Memory B cell (primary cell): ENCODE measurements at places on chromosomes 3 and 15.
A peak's percentile ranks its signal among the peaks of the same experiment; 100 is the strongest.

- DNase-seq: no peak
Measured at GRCh38 chr3:1079662-1080061, 13.2 kb upstream of the CNTN6 start.

DNA sequence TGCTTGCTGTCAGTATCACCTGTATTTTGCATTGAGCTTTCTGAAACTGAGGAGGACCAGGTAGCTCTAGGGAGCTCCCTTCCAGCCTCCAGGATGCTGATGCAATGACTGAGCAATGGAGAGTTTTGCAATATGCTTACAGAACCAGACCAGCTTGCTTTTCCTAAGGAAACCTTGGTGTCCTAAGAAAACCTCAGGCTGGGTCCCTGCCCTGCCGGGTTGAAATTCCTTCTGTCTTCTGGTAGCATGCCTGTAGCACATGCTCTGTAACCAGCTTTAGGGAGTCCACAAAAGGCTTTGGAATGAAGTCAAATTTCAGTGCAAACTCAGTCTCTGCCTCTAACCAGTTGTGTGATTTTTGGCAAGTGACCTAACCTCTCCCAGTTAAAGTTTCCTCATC lies 65.8 kb upstream of the GSK3B start:
- no peak for DNase-seq

DNA sequence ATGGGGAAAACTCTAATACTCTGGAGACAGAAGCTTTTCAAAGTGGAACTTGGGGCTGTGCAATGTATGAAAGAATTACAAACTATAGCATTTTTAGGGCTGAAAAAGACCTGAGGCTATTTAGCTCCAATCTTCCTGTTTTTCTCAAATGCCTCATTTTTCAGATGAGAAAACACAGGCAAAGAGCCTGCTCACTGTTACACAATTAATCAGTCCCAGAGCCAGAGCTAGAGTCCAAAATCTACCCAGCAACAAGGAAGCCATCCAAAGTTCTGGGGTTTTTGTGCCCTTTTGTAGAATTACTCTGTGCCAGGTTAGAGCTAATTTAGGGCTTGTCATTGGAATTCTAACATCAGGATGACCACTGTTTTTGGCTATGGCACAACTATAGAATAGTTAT lies 45.5 kb downstream of the GPR149 start:
- no peak for DNase-seq

- DNase-seq: peak; percentile 73
Measured at GRCh38 chr15:80173022-80173759, 20.4 kb downstream of the FAH start.

DNA sequence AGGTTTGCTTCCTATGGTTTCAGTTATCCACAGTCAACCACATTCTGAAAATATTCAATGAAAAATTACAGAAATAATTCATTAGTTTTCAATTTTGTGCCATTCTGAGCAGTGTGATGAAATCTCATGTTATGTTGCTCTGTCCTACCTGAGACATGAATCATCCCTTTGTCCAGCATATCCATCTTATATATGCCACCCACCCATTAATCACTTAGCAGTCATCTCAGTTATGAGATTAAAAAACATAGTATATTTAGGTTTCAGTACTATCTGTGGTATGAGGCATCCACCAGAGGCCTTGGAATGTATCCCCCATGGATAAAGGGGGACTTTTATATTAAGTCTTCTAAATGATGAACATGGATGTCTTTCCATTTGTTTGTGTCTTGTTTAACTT lies 64.7 kb upstream of the PROK2 start:
- DNase-seq: no peak

GRCh38 chr15:51327081-51327480 lies 11.3 kb downstream of the CYP19A1 start:
- no peak for DNase-seq

DNA sequence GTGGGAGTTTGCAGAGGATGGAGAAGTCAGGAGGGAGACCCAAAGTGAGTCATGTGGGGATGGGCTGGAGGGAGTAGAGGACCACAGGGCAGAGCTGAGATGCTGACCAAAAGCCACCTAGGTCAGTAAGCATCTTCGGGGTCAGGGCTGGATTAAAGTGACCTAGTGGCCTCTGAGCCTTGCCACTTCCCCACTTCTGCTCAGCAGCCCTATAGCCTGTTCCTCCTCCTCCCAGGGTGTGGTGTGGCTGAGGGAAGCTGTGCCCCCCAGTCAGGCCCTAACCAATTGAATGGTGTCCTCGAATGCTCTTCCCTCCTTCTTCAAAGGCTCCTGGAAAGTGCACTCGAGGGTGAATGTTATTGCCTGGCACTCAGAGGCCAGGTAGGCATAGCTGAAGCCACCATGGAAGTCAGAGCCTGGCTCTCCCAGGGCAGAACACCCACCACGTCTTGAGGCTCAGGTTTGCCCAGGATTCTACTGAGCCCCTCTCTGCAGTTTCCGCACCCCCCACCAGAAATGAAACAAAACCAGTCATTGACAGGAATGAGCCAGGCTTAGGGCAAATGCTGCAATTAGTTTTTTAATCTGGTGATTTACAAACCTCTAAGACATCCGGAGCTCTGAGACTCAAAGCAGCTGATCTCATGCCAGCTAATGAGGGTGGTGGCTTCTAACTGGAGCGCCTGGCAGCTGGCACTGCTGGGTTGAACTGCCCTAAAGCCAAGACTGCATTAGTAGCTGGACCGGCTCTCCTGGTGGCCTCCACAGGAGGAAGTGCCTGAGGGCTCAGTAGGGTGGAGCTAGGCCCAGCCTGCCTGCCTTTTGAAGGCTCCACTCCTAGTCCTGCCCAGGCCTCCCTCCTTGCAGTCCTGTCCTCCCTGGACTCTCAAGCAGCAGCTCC lies 26.0 kb upstream of the VIPR1 start:
- DNase-seq: no peak

DNA sequence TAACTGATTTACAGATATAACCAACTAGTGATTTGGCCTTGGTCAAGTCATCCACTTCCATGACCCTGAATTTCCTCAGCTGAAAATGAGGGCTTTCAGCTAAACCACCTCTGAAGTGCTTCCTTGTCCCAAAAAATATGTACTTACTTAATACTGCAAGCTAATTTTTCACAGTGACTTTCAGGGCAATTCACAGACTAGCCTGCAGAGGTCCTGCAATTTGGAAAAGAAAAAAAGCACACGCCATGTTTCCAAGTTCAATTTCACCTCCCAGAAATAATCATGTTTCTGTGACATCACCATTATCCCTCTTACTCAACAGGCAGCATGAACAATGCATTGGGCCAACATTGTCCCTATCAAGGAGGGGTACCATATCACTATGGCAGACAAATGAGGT lies 218.2 kb downstream of the SHOX2 start:
- DNase-seq: no peak

DNA sequence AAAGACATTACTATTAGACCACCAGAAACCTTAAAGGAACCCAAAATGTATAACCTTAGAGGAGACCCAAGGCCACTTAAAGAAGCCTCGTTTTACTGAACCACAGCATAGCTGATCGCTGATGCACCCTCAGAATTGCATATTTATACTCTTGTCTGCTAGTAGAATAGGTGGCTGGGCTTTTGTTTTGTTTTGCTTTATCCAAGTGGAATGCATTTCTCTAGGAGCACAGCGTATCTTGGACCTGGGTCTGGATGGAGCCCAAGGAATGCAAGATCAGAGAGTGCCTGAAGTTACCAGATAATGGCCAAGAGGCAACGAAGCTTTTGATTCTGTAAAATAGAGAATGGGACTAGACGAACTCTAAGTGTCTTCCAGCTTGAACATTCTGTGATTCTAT lies 129.2 kb upstream of the COL8A1 start:
- no peak for DNase-seq

DNA sequence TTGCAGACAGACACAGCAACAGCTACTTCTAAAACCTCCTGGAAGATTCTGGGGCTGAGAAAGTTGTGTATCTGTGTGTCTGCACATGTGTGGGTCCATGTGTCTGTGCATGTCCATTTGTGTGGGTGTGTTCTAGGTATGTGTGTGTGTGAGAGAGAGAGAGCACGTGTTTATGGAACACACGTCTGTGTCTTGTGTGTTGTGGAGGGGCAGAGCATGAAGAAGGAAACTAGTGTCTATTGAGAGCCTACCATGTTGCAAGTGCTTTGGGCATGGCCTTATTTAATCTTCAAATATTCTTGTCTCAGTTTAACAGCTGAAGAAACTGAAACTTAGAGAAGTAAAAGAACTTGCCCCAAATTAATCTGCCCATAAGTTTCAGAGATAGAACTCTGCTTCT lies 327.5 kb downstream of the UACA start:
- no peak for DNase-seq

- no peak for DNase-seq
Measured at GRCh38 chr3:149448331-149448831, 26.1 kb upstream of the TM4SF4 start.

- DNase-seq: no peak
Measured at GRCh38 chr3:128081226-128081625, 29.0 kb downstream of the SEC61A1 start.

- DNase-seq: no peak
Measured at GRCh38 chr3:10505050-10505790, at the start of gene ATP2B2. ATP2B2 (minus strand) TSS chr3:10505586; CDS start chr3:10449543, 56,043 bp downstream.

- no peak for DNase-seq
Measured at GRCh38 chr3:10463533-10464434, 41.6 kb downstream of the ATP2B2 start.

- DNase-seq: no peak
Measured at GRCh38 chr3:190911382-190911781, 48.9 kb upstream of the GMNC start.

- no peak for DNase-seq
Measured at GRCh38 chr3:190621927-190622326, 108.0 kb downstream of the IL1RAP start.

GRCh38 chr15:94004697-94005096 lies 226.7 kb upstream of the MCTP2 start:
- no peak for DNase-seq

DNA sequence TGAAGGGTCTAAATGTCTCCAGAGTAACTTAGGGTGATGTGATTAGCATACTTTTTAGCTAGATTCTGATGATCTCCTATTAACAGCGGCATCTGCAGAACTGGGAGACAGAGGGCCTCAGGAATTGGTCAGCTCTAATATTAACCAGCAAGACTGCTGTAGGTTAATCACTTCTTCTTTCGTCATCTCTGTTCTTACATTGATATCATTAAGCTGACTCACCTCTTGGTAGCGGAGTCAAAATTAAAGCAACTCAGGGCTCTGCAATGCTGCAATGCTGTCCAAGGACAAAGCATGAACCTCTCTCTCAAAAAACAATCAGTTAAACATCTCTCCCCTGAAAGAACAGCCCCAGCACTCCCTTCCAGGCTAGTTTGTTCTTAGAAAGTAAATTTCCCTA lies 57.5 kb upstream of the TRA2B start:
- no peak for DNase-seq

GRCh38 chr15:31400222-31400927 lies 73.7 kb downstream of the KLF13 start:
- no peak for DNase-seq

DNA sequence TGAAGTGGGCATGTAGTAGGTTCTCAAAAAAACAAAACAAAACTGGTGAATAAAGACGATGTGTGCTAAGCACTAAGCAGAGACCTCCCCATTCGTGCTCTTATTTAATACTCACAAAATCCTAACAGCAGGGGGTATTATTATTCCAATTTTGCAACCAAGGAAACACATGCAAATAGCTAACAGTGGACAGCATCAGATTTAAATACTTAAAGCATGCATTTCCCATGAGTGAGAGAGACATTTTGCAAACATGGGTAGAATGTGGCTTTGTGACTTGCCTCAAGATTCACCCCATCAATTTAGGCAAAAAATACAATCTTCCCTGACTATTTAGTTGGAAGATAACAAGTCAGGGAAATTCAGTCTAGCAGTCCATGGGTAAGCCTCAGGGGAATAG lies 946.2 kb upstream of the CFAP20DC start:
- DNase-seq: no peak

GRCh38 chr3:32442766-32443165 lies 51.1 kb downstream of the CMTM7 start:
- no peak for DNase-seq

GRCh38 chr3:130044370-130044769 lies 37.3 kb upstream of the ALG1L2 start:
- no peak for DNase-seq

DNA sequence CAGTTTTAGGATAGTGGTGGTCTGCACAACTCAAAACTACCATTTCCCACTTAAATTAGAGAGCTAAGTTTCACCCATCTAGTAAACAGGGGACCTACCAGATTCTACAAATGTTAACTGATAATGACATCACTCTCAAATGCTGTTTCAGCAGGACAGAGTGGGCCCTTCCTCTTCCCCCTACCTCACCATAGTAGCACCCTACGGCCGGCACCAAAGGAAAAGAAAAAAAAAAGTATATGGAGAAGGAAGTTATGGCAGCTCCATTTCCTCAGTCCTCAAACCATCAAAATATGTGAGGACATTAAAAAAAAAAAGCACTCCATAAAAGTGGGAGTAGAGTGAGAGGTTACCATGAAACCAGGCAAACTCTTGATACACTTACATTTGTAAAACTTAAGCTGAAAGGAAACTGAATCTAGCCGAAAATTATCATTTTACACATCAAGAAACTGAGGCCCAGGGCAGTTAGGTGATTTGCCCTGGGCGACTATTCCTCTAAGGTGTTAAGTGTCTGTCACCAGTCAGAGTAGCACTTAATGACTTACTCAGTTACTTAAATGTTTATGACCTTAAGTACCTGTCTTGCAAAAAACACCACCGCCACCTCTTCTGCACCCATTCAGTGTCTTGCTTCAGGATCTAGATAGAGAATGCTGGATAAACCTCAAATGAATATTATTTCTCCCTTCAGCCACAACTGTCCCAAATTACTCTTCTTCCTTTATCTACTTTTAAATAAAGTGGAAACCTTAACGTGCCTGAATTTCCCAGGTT lies 2.7 kb downstream of the MSL2 start:
- DNase-seq: no peak

DNA sequence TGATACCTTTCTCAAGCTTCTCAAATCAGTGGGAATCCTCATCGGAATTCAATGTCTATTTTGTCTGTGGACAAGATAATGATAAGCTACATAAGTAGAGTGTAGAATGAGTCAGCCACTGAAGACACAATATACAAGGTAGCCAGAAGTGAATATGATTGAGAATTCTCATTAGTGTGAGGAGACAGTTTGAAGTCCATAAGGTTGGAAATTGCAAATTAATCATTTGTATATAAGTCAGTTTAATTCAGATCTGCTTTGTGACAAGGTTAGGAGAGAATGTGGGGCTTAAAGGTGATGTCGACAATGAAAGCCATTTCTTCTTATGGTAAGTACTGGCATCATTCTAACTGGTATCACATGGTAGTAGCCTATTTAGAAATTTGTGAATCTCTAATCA lies 4.2 kb downstream of the ARPP21 start:
- DNase-seq: no peak

DNA sequence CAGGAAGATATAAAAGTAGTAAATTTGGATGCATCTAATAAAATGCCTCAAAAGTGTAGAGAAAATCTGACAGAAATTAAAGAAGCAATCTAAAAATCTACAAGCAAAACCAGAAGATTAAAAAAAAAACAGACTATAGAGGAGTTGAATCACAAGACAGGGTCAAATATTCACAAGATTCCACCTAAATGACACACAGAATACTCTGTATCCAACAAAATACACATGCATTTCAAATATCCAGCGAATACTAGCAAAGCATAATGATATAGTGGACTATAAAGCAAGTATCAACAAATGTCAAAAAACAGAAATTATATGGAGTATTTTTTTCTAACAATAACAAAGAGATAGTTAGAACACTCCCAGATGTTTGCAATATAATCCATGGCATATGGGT lies 20.5 kb upstream of the ACTC1 start:
- no peak for DNase-seq

GRCh38 chr3:182438398-182438797 lies 354.9 kb upstream of the ATP11B start:
- DNase-seq: no peak

- DNase-seq: no peak
Measured at GRCh38 chr15:93779341-93779740, 452.0 kb upstream of the MCTP2 start.
